ENCODE measurements at places on chromosomes 4 and X.

GRCh38 chr4:95761426-95761825 is 78.5 kb upstream of the PDHA2 start:
- DNase-seq = no peak

DNA sequence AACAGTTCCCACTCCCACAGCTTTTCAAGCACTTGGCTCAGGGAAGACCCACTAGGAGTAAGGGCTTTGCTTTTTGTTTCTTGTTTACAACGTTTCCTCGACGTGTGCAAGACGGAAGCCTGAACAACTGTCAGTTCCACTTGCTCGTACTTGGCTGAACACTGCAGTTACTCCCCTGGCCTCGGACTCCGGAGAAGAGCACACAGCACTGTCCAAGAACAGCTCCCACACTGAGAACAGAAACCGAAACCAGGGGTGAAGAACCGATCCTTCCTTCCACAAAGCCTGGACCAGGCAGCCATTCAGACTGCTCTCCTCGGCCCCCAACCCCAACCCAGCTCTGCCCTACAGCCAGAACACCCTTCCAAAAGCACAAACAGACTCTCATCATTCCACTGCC is 25.5 kb downstream of the IRF2 start:
- peak; percentile 43 for DNase-seq

- no peak for DNase-seq
Observed at GRCh38 chr4:53161787-53162433, 204.0 kb downstream of the SCFD2 start.

DNA sequence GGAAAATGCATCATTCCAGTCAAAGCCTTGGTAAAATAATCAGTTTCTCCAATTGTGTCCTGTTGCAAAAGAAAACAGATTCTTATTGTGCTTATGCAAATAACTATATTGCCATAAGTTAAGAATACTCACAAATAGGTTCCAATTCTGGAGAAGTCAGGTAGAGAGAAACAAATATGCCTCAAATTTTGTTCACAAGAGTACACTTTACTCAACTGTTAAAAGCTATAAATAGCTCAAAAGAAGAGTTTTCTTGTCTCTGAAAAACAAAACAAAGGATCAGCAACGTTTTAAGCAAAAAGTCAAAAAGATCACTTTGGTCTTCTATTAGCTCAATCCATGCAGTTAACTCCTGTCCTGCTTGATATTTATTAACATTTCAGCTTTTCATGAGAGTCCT is 21.9 kb downstream of the SYTL5 start:
- DNase-seq = no peak

DNA sequence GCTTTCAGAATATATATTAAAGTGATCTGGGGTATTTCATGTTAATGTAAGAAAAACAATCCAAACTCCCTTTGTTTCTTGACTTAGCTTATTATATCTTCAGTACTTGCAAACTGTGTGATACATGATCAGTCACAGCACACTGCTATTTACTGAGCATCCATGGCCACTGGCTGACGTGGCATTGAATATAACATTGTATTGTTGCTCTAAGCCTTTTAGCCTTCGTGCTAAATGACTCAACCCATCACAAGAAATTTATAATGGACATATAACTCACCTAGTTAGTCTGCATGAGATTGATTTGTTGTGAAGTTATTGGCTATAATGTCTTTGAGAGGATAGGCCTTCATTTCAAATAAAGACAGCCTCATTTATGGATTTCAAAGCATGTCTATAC is 642.6 kb downstream of the IL1RAPL1 start:
- DNase-seq = peak; percentile 6

DNA sequence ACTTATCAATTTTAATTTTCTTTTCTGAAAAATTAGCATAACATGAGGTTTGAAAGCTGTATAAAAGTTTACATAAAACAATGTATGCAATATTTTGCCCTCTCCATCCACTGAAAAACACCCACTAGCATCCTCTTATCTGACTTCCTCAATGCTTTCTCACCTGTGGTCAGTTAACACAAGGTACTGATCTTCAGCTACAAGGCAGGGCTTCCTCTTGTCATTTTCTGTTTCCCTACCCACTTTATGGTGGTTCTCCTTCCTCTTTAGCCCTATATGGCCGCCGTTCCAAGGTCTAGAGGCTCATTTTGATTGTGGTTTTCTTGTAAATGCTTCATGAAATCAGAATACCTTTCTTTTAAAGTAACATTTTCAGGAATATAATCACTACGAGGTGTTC is 618.6 kb upstream of the CPEB2 start:
- no peak for DNase-seq

GRCh38 chr4:183287309-183287659 is 32.8 kb downstream of the CLDN22 start:
- DNase-seq = no peak

- DNase-seq = no peak
Observed at GRCh38 chrX:64394059-64394873, 986 bp downstream of the MTMR8 start.

GRCh38 chrX:149758068-149758714 is 15.7 kb upstream of the HSFX1 start:
- no peak for DNase-seq

DNA sequence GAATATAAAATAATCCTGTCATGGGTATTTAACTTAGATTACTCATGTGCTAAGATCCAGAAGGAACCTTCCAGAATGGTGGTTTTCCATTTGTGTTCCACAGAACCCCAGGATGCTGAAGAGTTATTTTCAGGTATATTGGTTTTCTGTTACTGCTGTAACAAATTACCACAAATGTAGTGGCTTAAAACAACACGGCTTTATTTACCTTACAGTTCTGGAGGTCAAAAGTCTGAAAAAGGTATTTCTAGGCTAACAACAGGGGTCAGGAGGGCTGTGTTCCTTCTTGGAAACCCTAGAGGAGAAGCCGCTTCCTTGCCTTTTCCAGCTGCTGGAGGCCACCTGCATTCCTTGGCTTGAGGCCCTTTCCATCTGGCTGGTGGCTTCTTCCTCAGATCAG is 57.9 kb upstream of the HPSE start:
- DNase-seq = no peak

GRCh38 chrX:131217989-131218388 is 71.1 kb downstream of the IGSF1 start:
- DNase-seq = no peak

DNA sequence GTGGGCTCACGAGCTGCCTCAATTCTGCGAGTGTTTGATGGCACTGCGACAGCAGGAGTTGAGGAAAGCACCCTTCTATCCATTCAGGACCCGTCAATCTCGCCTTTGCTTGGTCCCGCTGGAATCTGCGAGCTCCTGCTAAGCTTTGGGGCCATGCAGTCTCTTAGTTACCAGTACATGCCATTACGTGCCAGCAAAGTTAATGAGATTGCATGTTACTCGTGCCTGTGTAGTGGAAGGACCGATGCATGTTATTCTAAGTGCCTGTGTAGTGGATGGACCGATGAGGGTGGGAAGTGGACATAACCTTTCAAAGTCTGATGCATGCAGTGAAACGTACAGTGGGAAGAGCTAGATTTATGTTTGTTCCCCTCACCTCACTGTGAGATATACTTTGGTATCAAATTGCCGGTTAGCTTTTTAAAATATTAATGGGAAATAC is 569 bp downstream of the RPS3A start:
- DNase-seq = no peak

DNA sequence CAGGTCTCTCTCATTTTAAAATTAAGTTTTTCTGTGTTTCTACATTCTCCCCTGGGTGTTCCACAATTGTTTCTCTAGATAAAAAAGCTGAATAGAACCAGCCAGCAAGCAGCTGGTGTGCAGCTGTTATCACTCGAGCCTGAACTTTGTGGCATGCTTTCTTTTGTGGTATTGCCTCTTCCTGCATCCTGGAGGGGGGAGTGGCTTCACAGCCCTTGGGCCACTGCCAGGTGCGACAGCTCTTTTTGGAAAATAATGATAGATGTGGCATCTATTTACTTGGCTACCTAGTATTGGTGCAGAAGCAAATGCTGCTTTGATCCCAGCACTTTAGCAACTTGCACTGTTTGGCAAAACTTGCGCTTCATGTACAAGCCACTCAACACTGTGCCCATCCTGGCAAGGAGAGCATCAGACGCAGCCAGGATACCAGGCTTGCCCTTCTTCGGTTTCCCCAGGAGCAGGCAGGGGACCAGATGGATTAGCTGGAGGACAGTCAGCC is 69.4 kb downstream of the HMGB2 start:
- peak; percentile 85 for DNase-seq

DNA sequence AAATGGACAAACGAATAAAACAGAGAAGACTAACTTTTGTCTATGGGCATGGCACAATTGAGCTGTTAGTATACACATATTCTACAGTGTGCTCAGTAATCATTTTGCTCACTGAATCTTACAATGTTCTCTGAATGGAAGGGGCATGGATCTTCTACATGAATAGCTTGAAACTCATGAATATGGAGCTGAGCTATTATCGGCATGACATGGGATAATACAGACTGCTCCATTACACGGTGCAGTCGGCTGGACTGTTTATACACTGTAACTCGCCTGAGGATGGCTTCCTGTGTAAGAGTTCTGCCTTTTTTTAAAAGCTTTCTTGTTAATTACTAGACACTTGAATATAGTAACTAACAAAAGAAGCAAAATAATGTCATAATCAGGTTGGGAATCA is 368.5 kb upstream of the MAD2L1 start:
- no peak for DNase-seq
